ENCODE measurements at places on chromosomes 4 and X.

- DNase-seq = no peak
These were observed 49.7 kb upstream of the ABCG2 start for GRCh38 chr4:88208156-88208555.

GRCh38 chrX:104482757-104483156 lies 83.2 kb upstream of the IL1RAPL2 start:
- peak; percentile 1 for DNase-seq

GRCh38 chr4:88661739-88662138 lies 35.9 kb downstream of the NAP1L5 start:
- no peak for DNase-seq

GRCh38 chr4:32589097-32589496 lies 1868.9 kb downstream of the PCDH7 start:
- no peak for DNase-seq

- no peak for DNase-seq
These were observed 59.0 kb downstream of the ZNF827 start for GRCh38 chr4:145879598-145879997.

DNA sequence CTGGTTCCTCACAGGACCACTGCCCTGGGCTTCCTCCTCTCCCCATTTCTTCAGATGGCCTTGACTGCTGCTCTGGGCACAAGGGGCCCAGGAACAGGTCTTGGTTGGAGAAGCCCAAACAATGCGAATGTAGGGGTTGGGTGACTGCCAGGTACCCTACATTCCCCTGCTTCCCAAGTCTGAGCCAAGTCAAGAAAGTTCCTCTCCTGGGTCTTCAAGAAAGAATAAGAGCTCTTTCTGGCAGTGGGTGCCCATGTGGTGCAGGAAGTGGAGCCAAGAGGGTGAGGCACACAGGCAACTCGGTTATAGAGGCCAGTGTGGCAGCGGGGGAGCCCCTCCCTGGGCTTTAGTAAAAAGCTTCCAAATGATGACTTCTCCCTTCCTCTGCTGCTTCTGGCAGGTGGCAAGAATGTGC lies 2.7 kb downstream of the SLC34A2 start:
- no peak for DNase-seq

DNA sequence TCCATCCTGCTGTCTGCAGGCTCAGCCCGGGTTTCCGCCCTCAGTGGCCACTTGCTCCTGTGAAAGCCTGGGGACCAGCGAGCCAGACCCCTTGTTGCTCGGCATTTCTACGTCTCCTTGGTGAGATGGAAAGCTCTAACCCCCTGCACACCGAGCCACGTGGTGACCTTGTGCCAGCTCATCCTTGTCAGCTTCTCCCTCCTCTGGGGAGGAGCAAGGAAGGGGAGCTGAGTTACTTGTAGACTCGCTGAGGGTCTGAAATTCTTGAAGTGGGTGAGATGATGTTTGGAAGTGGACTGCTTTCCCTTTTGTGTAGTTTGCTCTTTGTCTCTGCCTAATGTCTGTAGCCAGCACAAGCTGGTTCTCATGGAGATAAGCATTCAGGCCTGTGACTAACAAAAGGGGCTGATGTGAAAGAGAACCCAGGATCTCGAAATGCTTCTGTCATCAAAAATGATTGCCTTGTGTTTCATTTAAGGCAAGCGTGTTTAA lies 29.3 kb downstream of the RGS12 start:
- DNase-seq = no peak

- no peak for DNase-seq
These were observed 440.2 kb downstream of the INPP4B start for GRCh38 chr4:142405695-142406498.

GRCh38 chr4:82561786-82562563 lies at the start of gene TMEM150C:
TSS of gene TMEM150C (minus strand) at chr4:82561988. CDS start at chr4:82504657, 57,331 bp downstream.
- DNase-seq = peak; percentile 36

DNA sequence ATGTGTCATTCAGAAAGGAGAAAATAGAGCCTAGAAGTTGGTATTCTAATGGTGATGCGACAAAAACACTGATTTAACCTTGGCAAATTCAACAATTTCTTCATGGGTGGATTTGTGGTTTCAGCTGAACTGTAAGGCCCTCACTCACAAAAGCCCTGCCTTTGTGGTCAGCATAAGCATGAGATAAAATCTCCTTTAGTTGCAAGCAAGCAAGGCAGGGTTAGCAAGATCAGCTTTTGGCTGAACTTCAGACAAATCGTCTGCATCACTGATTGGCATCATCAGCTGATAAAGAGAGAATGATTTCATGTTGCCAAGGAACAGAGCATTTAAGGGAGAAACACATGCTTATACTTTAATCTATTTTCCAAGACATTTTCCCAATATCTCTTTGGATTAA lies 2582.2 kb downstream of the PCDH7 start:
- no peak for DNase-seq

- no peak for DNase-seq
These were observed 1.0 kb downstream of the TNIP2 start for GRCh38 chr4:2754848-2755819.

DNA sequence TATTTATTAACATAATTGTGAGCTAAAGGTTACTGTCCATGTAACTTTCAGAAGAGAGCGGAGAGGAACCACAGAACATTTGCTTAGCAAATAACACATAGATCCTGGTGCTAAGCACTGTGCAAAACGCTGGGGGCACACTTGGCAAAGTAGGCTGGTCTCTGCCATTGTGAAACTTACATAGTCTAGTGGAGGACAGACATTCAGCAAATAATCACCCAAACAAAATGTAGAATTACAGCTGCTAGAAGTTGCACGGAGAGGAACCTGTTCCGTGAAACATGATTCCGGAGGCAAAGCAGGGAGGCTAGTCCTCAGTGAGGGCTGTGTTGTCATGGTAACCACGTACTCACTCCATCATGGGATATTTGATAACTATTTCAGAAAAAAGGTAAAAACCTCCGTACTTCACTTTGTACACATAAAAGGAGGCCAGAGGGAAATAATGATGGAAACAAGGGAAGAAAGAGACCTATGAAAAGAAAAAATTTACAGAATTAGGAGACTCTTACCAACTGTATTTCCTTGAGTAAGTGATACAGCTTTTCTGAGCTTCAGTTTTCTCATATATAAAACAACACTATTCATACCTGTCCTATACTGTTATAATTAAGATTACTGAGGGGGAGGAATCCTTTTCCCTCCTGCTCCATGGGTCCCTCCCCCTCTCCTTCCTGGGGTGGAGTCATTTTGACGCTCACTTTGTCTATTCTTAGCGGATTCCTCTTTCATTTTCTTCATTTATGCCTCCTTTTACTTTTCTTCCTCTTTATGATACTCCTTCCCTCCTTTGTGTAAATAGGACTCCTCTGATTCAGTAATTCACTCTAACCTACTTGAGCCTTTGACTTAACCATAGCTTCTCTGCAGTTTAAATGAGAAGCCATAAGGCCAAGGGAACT lies 825 bp upstream of the RASGEF1B start:
- DNase-seq = peak; percentile 74

DNA sequence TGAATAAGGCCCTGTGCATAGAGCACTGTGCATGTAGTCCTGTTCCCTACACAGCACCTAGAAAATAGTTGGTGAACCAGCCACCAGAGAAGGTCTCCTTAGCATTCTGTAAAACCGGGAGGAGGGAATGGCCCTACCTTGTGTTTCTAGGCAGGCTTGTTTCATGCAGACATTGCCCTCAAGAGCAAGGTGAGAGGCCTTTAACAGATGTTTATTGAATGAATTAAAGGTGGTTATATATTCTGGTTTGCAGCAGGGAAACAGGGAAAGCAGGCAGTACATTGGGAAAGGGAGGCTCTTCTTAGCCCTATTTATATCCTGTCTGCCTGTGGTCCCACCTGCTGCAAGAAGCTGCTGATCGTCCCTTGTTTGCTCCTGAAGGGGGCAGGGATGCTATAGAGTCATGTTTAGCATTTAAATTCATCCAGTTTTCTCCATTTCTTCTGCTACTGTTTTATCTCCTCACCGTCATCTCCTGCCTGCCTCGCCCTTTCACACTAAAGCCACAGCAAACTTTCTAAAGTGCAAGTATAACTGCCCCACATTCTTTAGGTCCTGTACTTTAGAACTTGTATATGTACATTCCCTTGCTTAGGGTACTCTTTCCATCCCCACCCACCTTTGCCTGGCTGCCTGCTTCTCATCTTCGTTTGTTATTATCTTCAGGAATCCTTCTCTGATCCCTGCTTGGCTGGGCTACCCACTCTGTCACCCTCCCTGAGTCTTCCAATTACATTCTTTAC lies 60.3 kb downstream of the EGF start:
- DNase-seq = no peak

GRCh38 chrX:117743469-117744251 lies 372.9 kb downstream of the KLHL13 start:
- peak; percentile 14 for DNase-seq

DNA sequence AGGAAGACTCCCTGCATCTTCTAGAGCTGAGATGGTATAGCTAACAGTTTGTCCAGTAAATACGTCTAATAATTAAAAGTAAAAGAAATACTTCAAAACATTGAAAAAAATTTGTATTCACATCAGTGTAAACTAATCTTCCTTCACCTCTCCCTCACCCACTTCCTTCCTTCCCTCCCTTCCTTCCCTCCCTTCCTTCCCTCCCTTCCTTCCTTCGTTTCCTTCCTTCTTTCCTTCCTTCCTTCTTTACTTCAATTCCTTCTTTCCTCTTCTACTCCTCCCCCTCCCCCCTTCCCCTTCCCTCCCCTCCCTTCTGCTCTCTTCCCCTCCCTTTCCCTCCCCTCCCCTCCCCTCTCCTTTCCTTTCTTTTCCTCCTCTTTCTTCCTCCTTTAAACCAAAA lies 103.7 kb downstream of the POU4F2 start:
- DNase-seq = no peak

DNA sequence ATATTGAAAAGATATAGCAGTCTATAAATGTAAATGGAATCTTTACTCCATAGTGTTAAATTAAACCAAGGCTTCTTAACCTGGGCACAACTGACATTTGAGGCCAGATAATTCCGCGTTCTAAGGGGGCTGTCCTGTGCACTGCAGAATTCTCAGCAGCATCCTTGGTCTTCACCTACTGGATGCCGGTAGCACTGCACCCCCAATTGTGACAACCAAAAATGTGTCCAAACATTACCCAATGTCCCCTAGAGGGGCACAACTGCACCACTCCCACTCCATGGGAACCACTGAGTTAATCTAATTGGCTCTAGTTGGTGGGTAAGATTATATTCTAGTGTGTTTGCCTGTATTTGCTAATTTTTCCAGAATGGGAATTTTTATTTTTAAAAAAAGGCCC lies 16.6 kb downstream of the AP1S2 start:
- no peak for DNase-seq

- no peak for DNase-seq
These were observed 16.1 kb upstream of the WAS start for GRCh38 chrX:48667509-48667908.

GRCh38 chrX:84156821-84157220 lies 31.2 kb downstream of the RPS6KA6 start:
- DNase-seq = no peak

- DNase-seq = no peak
These were observed 81.7 kb upstream of the GIMD1 start for GRCh38 chr4:106450249-106450648.

DNA sequence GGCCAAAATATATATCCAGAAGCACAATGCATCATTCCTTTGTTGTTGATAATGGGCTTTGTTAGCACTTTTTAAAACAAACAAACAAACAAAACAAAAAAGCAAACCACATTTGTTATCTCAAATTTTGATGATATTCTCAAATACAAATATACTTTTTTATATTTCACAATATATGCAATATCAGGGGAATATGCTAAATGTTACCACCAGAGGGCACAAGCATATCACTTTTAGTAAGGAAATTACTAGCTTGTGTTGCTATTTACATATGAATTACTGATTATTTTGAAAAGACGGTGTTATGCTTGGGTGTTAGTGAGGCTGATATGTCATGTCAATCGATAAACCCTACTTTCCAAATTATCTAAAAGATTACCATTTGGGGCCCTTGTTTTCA lies 29.1 kb downstream of the RIPPLY1 start:
- DNase-seq = peak; percentile 42

DNA sequence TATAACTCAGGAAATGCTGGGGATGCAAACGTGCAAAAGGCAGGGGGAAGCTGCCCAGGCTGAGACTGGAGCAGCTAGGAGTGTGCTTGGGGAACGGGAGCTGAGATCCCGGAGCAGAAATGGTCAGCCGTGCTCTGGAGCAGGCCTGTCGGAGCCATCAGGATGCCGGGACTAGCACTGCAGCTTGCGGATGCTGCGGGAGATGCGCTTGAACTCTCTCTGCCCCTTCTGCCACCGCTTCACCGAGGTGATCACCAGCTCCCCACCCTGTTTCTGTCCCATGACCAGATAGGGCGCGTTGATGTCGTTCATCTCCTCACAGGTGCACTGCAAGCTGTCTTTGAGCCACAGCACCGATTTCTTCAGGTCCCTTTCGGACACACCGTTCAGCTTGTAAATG lies 7.6 kb downstream of the SFRP2 start:
- DNase-seq = no peak

- DNase-seq = no peak
These were observed 58.7 kb upstream of the EMCN start for GRCh38 chr4:100576570-100576969.

DNA sequence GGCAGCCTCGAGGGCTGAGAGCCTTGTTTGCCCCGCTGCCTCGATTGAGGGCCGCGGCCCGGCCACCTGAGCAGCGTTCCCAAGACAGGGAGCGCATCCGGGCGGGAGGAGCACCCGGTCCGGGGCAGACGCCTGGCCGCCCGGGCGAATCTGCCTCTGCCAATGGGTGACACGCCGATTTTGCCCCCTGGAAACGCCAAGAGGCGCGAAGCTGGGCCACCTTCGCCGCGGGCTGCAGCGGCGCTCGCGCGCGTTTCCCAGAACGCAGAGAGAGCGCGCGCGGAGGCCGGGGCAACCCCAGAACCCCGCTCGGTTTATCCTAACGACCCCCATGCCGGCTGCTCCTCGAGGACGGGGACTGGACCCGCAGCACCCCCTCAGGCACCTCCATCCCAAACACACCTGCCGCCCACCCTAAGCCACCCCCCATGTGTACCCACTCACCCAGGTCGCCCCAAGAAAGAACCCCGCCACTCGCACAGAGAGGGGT lies 575 bp downstream of the MAP7D2 start:
- DNase-seq = no peak

DNA sequence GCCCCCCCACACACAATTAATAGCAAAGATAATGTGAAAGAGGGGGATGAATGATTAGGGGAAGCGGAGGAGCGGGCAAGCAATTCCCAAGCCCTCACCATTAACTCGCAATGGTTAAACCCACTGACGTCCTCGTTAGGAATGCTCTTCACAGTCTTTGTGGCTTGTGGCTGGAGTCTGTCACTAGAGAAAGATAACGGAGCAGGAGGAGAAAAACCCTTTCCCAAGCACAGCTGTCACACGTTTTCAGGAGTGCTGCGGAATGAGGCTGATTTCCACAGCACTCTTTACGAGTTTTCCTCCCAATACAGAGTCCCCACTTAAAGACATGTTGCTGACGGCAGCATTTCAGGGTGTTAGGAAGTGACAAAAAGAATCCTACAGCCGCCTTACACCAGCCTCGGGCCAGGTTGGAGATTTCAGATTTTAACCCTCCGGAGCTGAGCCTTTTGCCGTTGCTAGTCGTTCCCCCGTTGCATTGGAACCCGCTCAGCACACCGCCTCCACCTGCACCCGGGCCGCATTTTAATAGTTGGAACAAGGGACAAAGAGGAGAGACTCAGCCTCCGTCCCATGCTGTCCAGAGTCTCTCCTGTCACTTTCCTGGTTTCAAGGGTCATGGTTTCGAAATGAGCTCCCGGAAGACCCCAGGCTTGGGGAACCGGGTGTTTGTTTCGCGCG lies 92.2 kb downstream of the GEMIN8 start:
- peak; percentile 16 for DNase-seq

Data from NCI-H1105 treated with DMSO at 0.1 percent for 48 hours (cell line).